ENCODE measurements at places on chromosomes 2 and 18.

DNA sequence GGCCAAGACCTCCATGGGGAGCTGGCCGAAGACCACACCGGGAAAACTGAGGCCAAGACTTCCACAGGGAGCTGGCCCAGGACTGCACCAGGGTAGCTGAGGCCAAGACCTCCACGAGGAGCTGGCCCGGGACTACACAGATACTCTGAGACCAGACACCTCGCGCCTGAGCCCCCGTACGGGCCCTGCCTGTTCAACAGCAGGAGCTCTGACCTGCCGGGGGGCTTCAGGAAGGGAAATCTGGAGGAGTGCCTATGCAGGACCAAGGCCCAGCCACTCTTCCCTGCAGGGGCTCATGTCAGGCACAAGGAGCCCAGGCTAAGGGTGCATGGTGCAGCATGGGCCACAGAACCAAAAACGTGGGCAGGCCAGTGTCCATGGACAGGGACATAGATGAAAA lies 151.6 kb downstream of the TMEM18 start:
- no peak for DNase-seq

- no peak for DNase-seq
Measured at GRCh38 chr2:221025398-221025797, 546.7 kb downstream of the EPHA4 start.

- no peak for DNase-seq
Measured at GRCh38 chr2:113705982-113706523, 50.4 kb downstream of the SLC35F5 start.

DNA sequence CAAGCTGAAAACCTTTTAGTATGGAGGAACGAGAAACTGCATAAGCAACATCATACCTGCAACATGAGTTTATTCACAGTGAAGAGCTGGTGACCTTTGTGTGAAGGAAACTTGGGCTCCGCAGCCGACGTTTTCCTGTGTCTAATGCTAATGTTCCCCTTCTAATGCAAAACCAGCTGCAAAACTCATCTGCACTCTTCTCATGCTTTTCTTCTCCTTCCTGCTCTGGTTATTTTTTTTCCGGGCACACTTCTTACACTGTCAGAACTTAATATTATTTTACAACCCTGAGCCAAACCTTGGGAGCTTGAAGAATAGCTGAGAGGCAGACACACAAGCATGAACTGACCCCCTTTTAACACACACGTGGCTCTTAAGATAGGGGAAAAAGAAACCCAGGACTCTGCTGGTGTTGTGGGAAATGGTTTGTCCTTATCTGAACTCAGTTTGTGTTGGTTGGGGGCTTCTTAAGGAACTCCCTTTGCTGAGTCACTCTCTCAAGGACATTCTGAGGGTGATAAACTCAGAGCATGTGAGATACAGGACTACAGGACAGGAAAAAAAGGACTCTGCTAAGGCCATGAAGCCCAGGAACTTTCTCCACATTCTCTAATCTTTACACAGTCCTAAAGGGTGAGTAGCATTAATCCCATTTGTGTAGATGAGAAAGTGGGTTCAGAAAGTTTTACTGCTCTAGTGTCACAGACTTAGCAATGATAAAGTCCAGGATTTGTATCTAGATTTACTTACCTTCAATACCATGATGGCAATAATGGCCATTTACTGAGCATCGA lies 439.3 kb upstream of the TRIB2 start:
- no peak for DNase-seq

DNA sequence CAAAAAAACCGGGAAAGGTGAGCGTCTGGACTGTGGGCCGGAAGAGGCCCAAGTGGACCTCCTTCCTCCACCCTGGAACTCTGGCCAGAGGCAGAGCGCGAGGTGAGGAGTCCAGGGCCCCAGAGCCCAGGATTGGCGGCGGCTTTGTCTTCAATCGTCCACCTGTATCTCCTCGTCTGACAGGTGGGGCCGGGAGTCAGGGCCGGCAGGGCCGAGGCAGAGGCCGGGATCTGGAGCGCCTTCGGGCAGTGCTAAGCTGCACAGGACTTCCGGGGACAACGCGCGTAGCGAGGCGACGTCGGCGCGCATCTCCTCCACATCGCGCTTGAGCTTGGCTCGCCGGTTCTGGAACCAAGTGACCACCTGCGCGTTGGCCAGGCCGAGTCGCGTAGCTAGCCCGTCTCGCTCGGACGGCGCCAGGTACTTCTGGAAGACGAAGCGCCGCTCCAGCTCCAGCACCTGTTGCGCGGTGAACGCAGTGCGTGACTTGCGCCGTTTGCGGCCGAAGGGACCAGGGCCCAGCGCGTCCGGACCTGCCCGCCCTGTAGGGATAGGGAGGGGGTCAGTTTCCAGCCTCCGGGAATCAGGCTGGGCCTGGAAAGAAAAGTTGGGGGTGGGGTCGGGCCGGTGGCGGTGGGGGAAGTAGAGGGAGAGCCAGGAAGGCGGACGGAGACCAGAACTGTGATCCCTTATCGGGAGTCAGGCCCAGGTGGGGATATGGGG lies 1.5 kb downstream of the LBX2 start:
- DNase-seq, result no peak

- no peak for DNase-seq
Measured at GRCh38 chr2:67399144-67399543, 2.0 kb downstream of the ETAA1 start.

GRCh38 chr2:105179469-105180372 lies 61.8 kb upstream of the GPR45 start:
- no peak for DNase-seq

DNA sequence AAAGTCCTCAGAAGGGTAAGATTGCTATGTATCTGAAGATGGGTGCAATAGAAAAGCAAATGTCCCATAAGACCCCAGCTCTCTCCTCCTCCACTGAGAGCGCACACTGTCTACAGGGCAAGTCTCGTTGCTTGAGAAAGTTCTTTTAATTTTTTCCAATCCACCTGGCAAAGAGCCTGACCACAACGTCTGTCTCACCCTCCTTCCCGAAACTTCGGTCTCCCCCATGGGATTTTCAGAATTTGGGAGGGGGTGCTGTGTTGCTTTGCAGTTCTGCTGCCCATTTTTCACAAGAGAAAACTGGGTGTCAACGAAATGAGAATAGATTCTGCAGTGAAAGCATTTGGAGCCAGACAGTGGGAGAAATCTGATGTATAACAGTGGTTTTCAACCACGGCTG lies 40.4 kb downstream of the SERTAD2 start:
- no peak for DNase-seq

DNA sequence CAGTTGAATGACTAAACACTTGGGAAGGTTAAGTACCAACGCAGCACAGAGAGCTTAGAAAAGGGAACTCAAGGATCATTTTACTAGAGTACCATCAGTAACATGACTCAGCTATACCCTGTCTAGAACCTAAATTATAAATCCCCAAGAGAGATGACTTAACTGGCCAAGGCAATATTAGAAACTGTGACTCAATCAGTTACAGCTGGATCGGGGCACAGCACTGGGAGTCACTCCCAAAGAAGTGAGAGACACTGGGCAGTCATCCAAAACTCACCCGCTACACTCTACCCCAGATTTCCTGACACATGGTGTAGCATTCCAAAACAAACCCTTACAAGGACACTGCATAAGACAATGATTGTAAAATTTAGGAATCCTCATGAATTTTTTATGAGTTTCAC lies 17.7 kb downstream of the IWS1 start:
- DNase-seq, result no peak

DNA sequence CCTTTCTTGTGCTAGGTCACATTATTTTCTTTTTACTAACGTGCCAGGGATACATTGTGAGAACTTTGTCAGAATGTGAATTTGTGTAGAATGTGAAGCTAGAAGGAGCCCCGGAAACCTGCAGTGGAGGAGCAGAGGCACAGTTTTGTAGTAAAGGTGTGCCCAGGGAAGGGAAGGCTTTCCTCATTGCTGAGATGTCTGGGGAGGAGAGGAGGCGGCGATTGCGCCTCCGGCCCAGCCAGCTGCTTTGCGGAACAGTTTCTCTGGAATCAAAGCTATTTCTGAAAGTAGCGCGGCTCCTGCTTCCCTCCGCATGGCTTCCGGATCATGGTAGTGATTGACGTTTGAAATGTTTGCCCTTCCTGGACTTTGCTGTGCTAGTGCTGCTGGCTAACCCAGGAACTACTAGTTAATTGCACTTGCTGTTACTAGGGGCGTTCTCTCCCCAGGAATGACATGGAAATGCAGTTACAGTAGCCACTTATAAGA lies 83.1 kb upstream of the RBM44 start:
- no peak for DNase-seq

- DNase-seq, result no peak
Measured at GRCh38 chr2:141698500-141698899, 432.3 kb downstream of the LRP1B start.

- no peak for DNase-seq
Measured at GRCh38 chr2:79223539-79223938, 64.0 kb upstream of the REG3A start.

DNA sequence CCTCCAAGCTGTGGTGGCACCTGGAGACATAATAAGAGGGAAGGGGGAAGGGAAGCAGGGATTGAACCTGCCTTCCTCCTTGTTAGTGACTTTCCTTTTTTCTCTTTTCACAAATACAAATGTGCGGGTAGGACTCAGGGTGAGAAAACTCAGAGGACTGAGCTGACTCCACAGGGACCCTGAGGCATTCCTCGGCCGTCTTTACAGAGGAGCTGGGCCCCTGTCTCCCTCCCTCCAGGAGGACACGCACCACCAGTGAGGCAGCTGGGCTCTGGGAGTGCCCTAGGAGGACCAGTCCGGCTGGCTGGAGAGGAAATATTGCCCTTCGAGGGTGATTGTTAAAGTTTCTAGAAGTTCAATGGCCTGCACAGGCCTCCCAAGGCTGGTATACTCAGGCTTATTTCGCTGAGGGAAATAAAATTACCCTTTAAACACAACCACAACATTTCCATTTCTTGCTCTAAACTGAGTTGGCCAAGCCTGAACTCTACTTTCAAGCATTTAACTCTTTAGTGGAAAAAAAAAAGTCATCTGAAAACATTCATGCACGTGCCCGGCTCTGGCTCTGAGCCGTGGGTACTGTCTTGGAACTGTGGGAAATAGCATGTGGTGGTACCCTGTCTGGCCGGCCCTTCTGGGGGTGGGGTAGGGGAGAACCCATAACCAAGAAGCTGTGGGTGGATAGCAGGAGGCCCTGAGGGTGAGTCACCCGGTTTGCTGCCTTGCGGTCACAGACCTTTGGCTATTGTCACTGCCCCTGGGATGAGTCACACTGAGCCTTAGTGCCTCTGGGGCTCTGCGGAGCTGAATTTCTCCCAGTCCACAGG lies 116.0 kb downstream of the COPS8 start:
- no peak for DNase-seq

DNA sequence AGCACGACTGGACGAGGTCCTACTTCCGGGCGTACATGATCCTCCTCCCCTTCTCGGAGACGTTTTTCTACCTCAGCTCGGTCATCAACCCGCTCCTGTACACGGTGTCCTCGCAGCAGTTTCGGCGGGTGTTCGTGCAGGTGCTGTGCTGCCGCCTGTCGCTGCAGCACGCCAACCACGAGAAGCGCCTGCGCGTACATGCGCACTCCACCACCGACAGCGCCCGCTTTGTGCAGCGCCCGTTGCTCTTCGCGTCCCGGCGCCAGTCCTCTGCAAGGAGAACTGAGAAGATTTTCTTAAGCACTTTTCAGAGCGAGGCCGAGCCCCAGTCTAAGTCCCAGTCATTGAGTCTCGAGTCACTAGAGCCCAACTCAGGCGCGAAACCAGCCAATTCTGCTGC lies 24.8 kb downstream of the LYPD1 start:
- no peak for DNase-seq

DNA sequence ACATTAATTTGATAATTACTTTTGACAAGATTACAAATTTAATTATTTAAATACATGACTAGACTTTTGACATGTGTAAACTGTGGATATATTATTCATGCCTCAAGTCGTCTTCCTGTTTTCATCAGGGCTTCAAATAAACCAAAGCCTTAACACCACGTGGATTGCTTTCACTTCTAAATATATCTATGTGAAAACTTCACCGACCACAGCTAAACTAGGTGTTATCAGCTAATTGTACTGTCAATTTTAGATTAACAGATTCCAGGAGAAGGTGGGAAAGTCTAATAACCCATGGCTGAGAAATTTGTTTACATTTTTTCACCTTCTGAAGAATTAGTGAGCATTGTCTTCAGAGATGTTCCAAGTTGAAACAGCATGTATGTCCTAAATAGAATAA lies 494.7 kb upstream of the FAM98A start:
- no peak for DNase-seq

DNA sequence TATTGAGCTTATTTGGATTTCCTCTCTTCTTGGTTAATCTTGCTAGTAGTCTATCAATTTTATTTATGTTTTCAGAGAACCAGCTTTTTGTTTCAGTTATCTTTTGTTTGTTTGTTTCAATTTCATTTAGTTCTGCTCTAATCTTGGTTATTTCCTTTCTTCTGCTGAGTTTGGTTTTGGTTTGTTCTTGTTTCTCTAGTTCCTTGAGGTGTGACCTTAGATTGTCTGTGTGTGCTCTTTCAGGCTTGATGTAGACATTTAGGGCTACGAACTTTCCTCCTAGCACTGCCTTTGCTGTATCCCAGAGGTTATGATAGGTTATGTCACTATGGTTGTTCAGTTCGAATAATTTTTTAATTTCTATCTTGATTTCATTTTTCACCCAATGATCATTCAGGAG lies 141.6 kb downstream of the ZNF236 start:
- DNase-seq, result no peak

DNA sequence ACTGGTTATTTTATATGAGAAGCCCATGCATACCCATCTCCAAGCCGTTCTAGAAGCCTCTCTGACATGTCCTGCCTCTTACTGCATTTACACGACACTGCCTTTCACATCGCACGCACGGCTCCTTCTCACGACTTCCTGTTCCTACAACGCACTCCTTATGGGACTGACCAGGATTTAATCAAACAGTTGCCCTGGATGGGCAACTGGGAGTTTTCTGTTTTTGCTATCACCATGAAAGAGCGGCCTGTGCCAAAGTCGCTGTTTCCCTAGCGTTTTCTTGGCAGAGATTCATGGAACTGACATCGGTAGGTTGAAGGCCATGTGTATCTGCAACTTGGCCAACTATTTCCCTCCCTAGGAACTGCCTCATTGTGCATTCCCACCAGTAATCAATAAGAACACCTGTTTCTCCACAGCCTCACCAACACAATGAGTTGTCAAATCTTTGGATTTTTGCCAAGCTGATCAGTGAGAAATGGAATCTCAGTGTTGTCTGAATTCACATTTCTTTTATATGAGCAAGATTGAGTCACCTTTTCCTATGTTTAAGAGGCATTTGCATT lies 97.2 kb upstream of the OTOS start:
- DNase-seq, result no peak

DNA sequence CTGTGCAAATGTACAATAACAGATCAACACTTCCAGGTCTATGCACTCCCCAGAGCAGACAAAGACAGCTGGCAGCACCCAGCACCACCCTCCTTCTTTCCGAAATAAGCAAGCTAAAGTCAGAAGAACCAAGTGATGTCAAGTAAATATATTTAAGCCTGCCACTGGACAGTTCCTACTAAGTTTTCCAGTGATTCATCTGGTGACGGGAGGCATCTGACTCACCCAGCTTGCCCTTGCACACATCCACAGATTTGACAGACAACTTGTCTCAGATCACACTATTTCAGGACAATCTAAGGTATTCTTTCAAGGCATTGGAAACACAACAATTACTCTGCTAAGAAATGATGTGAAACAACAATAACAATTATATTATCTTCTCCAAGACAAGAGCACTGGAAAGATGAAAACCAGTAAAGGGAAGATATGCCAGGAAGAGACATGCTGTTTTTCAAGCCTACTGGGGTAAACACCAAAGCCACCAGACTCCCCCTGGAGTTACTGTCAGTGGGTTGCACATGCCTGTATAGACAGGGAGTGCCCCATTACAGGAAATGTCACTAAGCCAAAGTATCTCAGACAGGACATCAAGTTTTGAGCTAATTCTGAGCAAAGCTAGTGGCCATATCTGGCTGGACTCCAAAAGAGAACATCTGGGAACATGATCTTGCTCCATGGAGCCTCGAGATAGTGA lies 287.9 kb upstream of the KLHL29 start:
- DNase-seq, result no peak
